Stimulated activated CD4-positive, alpha-beta T cell treated with anti-CD3 and anti-CD28 coated beads, Interleukin-15, amount 100 ng/mL, for 48 hours (primary cell): ENCODE measurements at places on chromosomes 4 and X.

- DNase-seq = no peak
Observed at GRCh38 chr4:69322055-69322454, 41.8 kb downstream of the UGT2B28 start.

GRCh38 chr4:165826166-165826565, 46.9 kb upstream of the TLL1 start:
- DNase-seq = no peak

DNA sequence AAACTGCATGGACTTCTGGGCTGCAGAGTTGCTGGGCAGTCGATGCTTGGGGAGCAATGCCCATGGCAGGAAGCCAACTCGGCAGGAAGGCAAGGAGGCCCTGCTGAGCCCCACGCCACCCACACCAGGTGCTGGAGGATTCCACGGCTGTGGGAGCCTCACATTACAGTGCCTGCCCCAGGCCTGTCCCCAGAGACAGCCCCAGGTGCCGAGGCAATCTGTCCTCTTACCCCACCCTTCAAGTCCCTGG, 53.9 kb downstream of the HMX1 start:
- DNase-seq = no peak

DNA sequence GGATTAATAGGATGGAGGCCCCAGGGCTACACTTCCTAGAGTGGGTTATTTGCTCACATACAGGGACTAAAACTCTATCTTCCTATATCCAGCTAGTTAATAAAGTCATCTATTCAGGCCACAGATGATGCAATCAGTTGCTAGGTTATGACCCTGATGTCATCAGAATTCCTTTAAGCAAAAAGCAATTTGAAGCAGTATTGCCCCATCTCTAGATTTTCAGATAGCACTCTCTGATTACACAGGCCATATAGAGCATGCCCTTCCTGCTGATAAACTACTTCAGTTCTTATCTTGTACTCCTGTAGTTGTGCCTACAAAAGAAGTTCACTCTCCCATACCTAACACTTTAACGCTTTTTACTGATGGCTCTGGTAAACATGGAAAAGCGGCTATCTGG, 84.8 kb downstream of the TMEM144 start:
- no peak for DNase-seq

GRCh38 chr4:43133566-43133965, 241.1 kb downstream of the GRXCR1 start:
- DNase-seq = no peak

DNA sequence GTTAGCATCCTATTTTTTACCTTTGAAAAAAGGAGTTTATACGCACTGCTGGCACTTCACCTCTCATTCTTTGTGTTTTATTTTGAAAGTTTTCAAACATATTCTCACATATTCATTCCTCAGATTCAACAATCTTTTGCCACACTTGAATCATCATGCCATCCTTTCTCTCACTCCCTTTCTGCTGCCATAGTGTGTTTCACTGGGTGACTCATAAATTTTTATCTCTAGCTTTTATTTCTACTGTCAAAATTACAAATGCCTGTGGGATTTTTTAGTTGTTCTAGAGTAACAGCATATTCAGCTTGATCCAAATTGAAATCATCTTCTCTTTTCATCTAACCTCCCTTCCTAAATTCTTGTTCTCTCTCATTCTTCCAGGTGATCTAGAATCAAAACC, 28.0 kb downstream of the MFSD8 start:
- DNase-seq = no peak

DNA sequence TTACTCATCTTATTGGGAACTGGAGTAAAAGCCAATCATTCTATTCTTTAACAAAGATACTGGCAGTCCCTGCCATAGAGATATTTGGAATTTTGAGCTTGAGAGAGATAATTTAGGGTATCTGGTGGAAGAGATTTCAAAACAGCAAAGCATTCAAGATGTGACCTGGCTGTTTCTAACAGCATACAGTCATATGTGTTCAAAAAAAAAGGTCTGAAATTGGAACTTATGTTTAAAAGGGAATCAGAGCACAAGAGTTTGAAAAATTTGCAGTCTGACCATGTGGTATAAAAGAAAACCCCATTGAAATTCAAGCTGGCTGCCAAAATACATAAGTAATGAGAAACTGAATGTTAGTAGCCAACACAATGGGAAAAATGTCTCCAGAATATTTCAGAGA, 42.2 kb downstream of the UGT2B10 start:
- no peak for DNase-seq

GRCh38 chr4:165154482-165154881, 41.8 kb upstream of the TMEM192 start:
- DNase-seq = no peak

GRCh38 chrX:136794080-136794479, 13.3 kb upstream of the ARHGEF6 start:
- DNase-seq = no peak

DNA sequence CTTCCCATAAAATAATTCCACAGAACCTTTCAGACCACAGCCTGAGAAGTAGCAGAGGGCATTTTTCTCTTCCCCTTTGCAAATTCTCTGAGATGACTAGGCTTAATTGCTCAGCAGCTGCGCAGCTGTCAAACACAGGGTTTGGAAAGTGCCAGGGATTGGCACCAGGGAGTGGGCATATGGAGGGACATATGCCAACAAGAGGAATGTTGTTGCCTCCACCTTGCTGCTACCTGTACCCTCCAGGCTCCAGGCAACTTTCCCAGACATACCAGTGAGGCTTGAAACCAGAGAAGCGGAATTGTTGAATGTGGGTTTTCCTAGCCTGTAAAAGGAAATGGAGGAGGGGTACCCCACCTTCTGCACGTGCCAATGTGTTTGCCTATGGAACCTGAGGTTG, 256.2 kb upstream of the GPR101 start:
- DNase-seq = no peak

DNA sequence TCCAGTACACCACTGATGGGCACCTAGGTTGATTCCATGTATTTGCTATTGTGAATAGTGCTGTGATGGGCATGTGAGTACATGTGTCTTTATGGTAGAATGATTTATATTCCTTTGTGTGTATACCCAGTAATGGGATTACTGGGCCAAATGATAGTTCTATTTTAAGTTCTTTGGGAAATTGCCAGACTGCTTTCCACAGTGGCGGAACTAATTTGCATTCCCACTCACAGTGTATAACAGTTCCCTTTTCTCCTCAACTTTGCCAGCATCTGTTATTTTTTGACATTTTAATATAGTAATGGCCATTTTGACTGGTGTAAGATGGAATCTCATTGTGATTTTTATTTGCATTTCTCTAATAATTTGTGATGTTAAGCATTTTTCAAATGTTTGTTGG, 25.9 kb downstream of the CC2D2A start:
- DNase-seq = no peak

DNA sequence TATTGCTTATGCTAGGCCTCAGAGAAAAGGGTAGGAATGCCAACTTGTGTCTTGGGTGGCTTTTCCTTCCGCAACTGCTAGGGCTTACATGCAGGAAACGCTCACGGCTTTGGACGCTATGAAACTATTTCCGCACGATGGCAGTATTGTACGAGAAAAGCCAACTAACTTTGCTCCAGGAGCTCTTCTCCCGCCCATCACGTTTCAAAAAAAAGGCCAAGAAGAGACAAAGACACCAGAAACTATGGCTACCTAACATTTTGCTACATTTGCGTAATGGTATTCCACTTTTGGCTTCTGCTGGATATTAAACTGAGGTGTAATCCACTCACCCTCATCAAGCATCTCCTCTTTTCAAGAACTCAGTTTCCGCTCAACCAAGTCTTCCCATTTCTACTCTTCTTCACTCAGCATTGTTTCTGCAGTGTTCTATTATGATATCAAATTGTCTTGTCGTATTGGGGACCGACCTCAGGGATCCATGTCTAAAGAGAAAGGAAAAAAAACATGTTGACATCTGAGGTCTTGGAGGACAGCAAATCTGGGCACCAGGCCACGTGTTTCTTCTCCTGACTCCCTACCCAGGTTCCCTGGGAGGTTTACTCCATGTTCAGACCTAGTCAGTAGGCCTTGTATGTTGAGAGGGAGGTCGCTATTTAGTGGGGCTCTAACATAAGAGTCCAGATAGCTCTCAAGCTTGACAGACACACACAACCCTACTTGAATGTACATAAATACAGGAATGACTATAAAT, 239.4 kb upstream of the STK26 start:
- peak; percentile 70 for DNase-seq

DNA sequence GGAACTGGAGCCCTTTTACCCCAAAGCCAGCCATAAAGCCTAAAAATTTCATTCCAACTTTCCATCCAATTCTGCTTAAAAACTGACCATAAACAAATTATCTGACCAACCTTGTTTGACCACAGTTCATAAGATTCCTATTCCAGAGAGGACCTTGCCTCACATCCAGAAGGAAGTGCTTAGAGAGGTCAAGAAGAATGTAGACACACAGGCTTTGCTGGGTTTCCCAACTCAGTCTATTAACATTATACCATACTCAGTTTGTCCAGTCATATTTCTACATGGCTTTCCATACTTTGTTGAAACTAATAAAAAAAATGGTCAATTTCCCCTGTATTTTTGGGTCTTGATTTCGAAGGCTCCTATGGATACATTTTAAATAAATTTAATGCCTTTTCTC, 1522.5 kb downstream of the ARAP2 start:
- no peak for DNase-seq
